ENCODE measurements at places on chromosomes 3 and 15.

DNA sequence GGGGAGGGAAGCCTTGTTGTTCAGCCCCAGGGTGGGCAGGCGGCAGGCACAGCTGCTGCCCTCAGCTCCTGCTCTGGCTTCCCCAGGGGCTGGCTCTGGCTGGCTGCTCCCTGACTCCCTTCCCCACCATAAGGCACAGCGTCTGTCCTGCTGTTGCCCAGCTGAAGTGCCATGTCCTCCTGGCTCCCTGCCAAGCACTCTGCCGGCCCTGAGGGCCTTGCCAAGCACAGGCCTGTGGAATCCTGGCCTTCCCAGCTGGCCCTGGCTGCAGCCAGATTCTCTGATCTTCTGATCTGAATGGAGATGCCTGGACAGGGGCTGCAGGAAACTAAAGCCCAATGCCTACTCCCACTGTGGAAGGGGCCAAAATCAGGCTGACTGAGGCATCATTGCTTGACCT is 1.1 kb downstream of the IQCF6 start:
- no peak for DNase-seq

- peak; percentile 45 for DNase-seq
Measured at GRCh38 chr15:82832601-82833361, 23.4 kb downstream of the WHAMM start.

GRCh38 chr3:189369636-189370035 is 197.9 kb downstream of the TPRG1 start:
- no peak for DNase-seq

DNA sequence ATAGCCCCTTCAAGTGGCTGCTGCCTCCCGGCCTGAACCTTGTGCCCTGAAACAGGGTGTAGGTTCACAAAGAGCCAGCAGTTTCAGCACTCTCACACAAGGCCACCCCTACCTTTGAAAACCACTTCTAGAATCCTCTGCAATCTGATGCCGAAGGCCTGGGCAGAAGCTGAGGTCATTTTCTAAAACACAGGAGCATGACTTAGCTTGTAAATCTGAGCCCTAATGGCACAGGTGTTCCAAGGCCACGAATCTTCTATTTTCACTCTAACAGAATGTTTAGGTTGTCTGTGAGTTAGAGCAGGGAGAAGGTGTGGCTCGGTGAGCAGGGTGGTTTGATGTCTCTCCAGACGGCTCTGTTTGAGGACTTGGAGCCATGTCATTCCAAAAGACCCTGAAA is 62.3 kb downstream of the SYNM start:
- no peak for DNase-seq

GRCh38 chr3:71194785-71195184 is 388.7 kb downstream of the FOXP1 start:
- DNase-seq: no peak

GRCh38 chr3:72152551-72153476 is 367.9 kb upstream of the PROK2 start:
- no peak for DNase-seq

DNA sequence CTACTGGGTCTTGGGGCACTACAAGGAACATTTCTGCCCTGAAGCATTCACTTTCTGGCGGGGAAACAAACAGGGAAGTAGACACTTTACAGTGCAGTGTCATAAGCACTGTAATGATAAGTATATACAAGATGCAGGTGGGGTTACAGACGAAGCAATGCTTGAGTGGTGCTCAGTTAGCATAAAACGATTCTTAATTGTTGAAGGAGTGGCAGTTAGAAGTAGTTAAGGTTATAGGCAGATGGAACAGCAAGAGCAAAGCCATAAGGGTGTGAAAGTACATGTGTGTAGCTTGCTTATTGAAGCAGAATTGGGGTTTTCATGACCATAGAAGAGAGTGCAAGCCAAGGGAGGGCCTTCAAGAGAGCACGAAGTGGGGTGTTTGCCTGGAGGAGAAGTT is 46.2 kb downstream of the SLC25A26 start:
- no peak for DNase-seq

DNA sequence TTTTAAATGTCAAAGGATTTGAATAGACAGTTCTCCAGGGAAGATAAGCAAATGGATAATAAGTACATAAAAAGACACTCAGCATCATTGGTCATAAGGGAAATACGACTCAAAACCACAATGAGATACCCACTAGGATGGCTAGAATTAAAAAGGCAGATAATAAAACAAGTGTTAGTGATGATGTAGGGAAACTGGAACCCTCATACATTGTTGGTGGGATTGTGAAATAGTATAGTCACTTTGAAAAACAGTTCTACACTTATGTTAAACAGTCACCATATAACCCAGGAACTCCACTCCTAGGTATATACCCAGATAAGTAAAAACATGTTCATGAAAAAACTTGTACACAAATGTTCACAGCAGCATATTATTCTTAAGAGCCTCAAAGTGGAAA is 72.5 kb downstream of the GPR156 start:
- DNase-seq: no peak

DNA sequence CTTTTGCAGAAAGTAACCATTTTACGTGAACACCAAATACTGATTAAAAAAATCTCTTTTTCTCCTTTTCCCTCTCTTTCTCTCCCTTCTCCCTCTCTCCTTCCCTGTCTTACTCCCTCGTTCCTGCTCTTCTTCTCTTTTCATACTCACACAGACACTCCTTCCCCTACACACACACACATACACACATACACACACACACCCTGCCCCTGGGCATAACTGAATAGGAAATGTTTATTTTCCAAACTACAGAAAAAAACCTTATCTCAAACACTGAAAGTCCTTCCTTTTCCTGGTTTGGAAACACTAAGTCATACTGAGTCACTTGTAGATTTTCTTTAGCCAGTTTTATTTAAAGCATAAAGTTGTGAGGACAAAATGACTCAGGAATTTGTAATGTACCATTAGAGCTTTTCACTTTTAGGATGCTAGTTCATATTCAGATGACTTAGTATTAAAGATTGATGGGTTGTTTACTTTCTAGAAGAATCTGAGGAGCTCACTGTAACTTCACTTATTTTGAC is 62.4 kb downstream of the MBNL1 start:
- DNase-seq: no peak

DNA sequence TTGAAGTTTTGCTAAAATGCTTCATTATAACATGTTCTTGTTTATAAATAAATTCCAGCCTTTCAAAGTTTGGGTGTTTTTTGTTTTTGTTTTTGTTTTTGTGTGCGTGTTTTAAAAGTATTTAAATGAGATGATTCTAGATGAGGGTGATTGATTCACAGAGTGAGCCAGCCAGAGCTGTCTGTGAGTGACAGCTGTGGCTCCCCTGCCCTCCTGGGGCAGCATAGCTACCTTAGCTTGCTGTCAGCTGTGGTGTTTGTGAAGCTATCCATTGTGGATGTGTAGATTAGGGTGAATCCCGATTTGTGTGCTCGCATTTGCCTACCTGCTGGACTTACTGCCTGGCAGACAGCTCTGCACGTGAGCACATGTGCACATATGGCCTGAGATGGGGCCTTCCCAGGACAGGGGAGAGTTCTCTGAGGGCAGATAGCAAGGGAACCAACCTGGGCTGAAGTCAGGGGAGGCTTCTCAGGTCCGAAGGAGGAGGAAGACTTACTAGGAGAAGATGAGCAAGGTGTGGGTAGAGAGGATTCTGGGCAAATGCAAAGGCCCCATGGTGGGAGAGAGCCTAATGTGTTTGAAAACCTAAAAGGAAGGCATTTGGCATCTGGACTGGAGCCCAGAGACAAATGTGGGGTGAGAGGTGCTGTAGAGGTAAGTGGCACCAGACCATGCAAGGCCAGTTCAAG is 124.2 kb downstream of the EEFSEC start:
- DNase-seq: no peak

- no peak for DNase-seq
Measured at GRCh38 chr3:40862946-40863345, 336.4 kb upstream of the CTNNB1 start.

- no peak for DNase-seq
Measured at GRCh38 chr3:156509189-156510174, 45.4 kb downstream of the SSR3 start.

DNA sequence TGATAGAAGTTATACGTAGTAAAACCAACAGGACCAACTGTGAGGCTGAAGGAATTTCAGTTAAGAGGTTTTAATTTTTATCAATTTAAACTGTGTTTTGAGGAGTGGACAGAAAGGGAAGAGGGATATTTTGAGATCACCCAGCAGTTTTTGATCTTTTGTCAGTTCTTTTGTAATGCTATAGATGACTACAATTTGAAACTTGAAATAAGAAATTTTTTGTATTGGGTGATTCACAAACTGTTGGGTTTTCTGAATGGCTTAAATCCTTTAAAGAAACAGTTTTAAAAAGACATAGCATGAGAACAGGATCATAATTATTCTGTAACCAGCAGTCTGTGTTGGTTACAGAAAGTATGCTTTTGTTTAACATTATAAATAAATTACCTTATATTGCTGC is 67.4 kb downstream of the TCF12 start:
- no peak for DNase-seq

DNA sequence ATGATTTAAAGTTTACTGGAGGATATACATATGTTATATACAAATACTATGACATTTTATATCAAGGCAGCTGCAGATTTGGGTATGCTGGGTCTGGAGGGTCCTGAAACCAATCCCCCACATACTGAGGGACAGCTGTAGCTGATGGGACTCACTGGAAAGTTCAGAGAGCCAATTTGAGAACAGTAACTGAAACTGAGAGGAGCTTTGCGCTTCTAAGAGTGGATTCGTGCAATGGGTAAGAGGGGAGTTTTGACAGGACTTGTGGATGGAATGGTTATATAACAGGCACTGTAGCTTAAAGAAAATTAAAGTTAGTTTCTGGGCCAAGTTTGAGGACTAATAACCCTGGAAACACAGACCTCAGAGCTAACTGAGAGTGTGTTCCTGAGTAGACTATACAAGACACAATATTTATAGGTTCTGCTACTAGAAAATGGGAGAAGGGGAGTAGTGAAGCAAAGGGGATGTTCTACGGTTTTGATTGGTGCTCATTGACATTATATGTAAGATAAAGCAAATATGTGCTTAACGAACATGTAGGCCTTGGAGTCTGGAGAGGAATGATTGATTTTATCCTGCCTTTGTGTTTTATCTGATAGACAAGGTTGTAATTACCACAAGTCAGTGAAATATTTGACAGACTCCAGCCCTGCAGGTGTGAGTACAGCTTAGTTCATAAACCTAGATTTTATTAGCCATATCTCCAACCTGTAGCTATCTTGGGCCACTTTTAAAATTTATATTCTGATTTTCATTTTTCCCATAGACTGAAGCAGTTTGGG is 4.8 kb upstream of the ZMAT3 start:
- DNase-seq: no peak

- DNase-seq: no peak
Measured at GRCh38 chr15:83100097-83100646, 7.3 kb upstream of the TM6SF1 start.

DNA sequence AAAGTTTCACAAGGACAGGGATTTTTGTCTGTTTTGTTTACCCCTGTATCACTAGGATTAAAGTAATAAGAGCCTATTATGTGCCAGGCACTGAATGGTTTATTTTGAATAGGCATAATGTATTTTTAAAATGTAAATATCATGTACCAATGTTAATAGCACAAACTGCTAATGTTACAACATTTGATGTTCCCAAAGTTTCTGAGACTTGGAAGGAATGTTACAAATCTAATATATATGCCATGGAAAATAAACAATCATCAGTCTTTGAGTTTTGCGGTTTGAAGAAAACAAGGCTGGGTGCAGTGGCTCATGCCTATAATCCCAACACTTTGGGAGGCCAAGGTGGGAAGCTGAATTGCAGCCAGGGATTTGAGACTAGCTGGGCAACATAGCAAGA is 159.4 kb downstream of the CDIN1 start:
- no peak for DNase-seq

DNA sequence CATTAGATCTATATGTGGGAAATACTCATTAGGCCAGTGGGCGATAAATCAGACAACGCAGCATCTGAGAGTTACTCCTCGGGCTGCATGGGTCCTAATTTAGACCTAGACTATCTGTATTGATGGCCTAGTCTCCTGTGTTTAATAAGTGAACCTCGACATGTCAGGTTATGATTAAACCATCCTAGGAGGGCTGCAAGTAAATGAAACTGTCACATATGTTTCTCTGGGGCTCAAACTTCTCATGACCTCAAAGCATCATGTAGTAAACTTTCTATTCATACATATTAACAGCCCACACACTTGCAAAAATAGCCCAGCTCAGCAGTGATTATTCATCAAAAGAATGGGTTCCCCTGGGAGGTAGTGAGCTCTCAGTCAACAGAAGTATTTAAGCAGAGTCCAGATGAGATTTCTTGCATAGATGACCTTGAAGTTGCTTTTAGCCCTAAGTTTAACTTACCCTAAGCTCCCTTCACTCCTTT is 51.6 kb downstream of the RAB11A start:
- DNase-seq: no peak

DNA sequence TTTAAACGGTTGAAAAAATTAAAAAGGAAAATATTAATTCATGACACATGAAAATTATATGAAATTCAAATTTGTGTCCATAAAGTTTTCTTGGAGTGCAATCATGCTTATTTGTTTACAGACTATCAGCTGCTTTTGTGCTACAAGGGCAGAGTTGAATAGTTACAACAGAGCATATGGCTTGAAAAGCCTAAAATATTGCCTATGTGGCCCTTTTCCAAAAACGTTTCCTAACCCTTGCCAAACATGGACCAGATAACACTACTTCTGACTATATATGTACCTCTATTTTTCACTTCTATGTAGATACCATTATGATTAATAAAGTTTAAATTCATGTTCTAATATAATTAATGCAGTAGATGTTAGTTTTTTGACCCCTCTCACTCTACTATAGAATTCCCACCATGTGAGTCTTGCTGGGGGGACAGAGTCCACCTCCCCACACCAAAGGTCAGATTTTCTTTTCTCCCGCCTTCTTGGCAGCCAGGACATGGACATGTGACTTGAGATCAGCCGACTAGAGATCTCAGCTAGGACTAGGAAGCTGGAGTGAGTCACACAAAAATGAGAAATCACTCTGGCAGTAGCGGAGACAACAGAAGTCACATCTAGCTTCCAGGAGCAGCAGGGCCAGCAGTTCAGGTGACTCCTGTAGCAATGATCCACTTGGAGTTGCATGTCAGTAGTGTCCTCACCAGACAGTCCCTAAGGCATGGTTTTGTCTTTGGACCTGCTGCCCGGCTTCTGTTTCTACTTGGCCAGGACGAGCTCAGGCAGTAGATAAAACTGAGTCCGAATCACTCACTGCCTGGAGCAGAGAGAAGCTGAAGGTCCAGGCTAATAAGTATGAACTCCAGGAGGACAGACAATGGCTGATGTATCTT is 22.4 kb downstream of the CIAO2A start:
- DNase-seq: no peak

DNA sequence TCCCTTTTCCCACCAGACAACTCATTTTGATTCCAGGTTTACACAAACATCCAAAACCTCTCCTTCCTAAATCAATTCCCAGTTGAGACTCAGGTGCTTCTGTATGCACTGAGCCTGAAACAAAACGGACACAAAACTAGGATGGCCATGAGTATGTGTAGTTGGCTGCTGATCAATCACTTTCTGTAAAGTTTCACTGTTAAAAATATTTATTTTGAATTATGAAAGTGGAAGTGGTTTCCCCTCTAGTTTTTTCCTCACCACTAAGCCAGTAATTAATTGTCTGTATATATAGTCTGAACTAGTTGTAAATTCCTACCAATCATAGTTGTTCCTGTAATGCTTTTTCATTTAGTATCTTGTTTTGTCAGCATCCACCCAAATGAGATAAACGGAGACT is 51.7 kb upstream of the TSPAN3 start:
- DNase-seq: no peak

- no peak for DNase-seq
Measured at GRCh38 chr15:31554261-31554660, 227.6 kb downstream of the KLF13 start.

Data from stimulated activated CD4-positive, alpha-beta T cell treated with anti-CD3 and anti-CD28 coated beads, TNF-alpha, amount 100 ng/mL, for 24 hours (primary cell).